ENCODE measurements at places on chromosomes 12 and 14.
A peak's percentile ranks its signal among the peaks of the same experiment; 100 is the strongest.

- DNase-seq = no peak
Observed at GRCh38 chr12:70759161-70759918, 122.1 kb upstream of the PTPRB start.

DNA sequence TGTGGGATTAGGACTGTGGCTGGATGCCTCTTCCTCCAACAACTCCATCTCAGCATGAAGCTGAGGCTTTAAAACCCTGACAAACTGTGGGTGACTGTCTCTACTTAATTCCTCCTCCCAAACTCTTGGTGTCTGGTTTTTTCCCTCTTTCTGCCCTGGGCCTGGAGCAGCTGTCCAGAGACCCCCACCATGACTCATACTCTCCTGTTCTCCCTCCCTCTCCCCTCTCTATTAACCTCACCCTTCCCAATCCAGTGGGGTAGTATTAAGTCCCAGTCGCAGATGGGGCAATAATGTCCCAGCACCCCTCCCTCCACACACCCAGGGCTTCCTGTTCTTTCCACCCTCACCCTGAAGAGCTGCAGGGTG lies 2.0 kb upstream of the DNAJC14 start:
- no peak for DNase-seq

GRCh38 chr14:99280066-99280731 lies 8.2 kb upstream of the BCL11B start:
- DNase-seq = no peak

- no peak for DNase-seq
Observed at GRCh38 chr12:103672401-103673119, 85.5 kb downstream of the STAB2 start.

GRCh38 chr12:108173160-108173559 lies 44.1 kb downstream of the WSCD2 start:
- DNase-seq = no peak

DNA sequence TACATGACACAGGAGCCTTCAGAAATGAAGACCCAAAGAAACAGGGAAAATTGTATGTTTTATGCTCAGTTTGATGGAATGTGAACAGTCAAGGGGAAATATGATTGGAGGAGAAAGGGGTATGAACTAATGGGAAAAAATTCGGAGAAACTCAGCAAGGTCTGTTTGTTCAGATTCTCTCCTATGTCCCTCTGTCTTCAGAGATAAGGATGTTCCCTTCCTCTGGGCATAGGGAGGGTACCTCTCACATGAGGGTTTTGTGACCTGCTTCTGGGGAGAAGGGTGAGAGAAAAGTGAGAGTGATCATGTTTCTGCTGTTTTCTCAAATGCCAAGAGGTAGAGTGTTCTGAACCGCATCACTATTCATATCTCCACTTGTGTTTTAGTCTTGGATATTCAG lies 26.6 kb upstream of the LIMA1 start:
- DNase-seq = peak; percentile 59

GRCh38 chr14:104322531-104323366 lies 184.4 kb downstream of the KIF26A start:
- DNase-seq = no peak

GRCh38 chr12:129002427-129002826 lies 149.1 kb downstream of the GLT1D1 start:
- DNase-seq = no peak

DNA sequence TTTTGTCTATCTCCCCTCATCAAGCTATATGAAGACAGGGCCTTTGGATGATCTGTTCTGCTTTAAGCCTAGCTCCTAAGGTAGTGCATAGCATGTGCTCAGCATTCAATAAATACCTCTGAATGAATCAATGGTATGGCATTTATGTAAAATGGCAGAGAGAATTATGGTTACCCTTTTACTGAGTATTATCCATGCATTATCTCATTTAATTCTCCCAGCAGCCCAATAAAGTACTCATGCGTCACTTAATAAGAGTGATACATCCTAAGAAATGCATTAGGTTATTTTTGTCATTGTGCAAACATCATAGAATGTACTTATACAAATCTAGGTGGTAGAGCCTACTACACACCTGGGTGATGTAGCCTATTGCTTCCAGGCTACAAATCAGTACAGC lies 269.7 kb downstream of the KSR2 start:
- DNase-seq = no peak

- DNase-seq = no peak
Observed at GRCh38 chr12:12098691-12099015, 27.9 kb downstream of the BCL2L14 start.

GRCh38 chr14:99169776-99170356 lies 102.1 kb downstream of the BCL11B start:
- DNase-seq = no peak

- peak; percentile 70 for DNase-seq
Observed at GRCh38 chr14:21498540-21499526, 12.3 kb downstream of the METTL3 start.

- no peak for DNase-seq
Observed at GRCh38 chr14:31060253-31060875, 34.2 kb upstream of the STRN3 start.

DNA sequence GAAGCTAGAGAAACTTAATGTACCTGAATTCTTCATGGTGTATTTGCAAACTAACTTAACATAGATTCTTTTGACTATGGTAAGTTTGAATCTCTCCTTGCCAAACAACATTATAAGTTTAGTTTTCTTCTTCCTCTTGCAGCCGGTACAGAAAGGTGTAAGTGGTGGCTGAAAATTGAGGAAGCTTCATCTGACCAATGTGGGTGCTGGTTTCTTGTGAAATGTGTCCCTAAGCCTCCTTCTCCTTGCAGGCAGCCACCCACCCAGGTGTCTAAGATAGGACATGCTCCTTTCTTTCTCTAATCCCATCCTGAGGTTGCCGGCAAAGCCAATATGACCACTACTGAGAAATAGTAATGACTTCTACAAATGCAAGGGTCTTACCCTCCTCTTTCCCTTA lies 20.6 kb downstream of the GSG1 start:
- no peak for DNase-seq

DNA sequence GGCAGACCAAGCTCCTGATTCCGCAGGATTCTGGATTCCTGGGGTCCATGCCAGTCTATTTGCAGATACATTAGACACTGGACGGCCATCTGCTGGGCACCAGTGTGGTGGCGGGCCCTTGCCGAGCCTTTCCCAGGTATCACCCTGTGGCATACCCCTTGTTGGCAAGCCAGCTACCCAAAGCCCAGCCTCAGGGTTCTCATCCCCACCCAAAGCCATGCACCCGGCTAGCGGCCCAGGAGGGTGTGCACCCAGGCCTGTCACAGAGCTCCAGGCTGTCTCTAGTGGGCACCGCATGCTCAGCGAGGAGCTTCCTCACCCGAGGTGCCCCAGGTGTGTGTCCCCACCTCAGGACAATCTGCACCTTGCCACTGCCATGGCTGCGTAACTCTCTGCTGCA lies 13.7 kb downstream of the MMAB start:
- DNase-seq = no peak

GRCh38 chr12:47722941-47723631 lies 2.2 kb downstream of the ENDOU start:
- DNase-seq = no peak

DNA sequence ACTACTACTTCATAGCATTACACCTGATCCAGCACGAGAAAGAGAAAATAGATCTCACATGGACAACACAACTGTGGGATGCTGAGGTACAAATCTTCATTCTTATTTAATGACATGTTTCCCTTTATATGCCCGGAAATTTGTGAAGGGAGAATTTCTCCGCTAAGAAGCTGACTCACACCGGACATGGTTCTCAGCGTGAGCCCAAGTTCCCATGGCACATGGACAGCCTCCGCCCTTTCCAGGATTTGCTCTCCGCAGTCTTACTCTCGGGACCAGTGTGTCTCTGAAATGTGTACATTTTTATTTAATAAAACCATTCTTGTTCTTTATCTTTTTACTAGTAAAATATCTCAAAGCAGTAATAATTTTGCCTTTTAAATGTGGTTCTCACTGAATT lies 1154.8 kb downstream of the TMEM121 start:
- DNase-seq = no peak

- no peak for DNase-seq
Observed at GRCh38 chr12:92365333-92365732, 219.7 kb upstream of the BTG1 start.

DNA sequence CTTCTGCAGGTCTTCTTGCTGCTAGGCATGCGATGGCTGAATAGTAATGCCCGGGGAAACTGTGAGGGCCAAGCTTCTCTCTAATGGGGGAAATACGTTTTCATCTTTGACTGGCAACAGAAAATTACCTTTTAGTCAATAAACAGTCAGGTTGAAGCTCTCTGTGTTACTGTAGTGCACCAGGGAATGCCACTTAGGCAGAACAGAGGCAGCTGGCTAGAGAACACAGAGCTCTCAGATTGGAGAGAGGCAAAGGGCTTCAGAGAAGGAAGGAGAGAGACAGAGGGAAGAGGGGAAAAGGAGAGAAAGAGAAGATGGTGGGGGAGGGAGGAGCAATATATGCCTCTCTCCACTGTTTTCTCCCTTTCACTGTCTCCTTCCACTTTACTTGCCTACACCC lies 6.7 kb downstream of the HSD17B6 start:
- DNase-seq = no peak

GRCh38 chr14:103071544-103072251 lies 12.3 kb upstream of the LBHD2 start:
- DNase-seq = no peak

- DNase-seq = no peak
Observed at GRCh38 chr12:117034701-117035151, 64.5 kb downstream of the TESC start.

- no peak for DNase-seq
Observed at GRCh38 chr12:6091786-6092566, 32.5 kb downstream of the VWF start.

DNA sequence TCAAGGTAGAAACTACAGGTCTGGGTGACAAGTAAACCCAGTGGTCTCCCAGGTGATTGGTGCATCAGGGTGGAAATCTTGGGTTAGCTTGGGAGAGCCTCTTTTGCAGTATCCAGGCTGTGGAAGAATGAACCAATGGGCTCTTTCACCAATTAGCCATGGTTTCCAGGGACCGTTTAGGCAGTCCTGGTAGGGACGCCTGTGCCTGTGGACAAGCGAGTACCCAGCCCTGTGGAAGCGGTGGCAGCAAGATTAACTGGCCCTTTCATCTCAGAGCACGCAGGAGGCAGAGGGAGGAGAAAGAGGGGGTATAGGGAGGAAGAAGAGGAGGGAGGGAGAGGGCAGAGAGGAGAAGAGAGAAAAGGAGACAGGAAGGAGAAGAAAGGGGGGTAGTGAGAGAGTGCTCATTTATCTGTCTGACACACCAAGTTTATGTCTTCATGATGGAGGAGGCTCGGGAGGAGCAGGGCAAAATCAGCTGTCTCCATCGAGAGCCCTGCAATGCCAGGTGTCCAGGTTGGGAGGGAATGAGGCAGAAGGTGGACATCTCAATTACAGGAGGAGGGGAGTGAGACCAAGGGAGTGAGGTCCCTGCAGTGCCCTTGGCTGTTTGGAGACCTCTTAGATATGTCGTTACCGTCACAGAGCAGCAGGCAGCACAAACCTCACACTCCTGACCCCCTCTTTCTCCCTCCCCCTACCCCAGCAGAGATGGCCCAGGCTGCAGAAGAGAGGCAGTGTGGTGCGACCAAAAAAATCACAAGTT lies 4.6 kb upstream of the ZDHHC22 start:
- DNase-seq = no peak

DNA sequence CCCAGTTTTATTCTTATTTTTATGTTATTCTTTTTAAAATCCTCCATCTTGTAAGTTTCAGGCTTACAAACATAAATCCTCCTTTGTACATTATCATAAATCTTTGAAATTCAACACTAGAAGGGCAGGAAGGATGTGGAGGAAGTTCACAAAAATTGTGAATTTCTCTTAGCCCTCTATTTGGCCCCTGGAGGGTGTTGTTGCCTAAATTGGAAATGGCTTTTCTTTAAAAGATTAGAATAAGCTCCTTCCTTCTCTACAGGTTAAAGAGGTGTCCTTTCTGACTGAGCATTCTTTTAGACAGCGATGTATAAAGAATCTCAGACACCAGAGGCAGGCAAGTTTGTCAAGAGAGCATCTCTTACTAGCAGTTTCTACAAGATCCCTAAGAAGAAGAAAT lies 391.7 kb upstream of the OR4E1 start:
- DNase-seq = no peak

GRCh38 chr14:100862277-100862676 lies 36.4 kb downstream of the MEG3 start:
- no peak for DNase-seq

- no peak for DNase-seq
Observed at GRCh38 chr12:53613821-53614220, 12.4 kb downstream of the ATF7 start.

GRCh38 chr12:47084172-47084571 lies 4.4 kb upstream of the AMIGO2 start:
- no peak for DNase-seq

DNA sequence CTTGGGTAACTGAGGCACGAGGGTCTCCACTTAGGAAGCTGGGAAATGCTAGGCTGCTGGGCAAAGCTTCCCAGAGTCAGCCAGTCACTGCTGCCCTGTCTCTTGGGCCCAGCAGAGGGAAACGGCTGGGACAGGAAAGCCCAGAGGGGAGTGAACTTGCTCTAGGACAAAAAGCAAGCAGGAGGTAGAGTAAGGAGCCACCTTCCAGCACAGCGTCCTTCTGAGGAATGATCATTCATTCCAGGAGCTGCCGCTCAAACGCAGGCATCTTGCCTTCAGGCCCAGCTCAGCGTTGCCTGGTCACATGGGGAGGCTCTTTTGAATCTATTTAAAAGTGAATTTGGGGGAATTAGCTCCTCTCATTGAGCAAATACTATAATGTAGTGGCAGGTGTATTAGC lies 118.6 kb downstream of the CRACR2A start:
- DNase-seq = no peak

DNA sequence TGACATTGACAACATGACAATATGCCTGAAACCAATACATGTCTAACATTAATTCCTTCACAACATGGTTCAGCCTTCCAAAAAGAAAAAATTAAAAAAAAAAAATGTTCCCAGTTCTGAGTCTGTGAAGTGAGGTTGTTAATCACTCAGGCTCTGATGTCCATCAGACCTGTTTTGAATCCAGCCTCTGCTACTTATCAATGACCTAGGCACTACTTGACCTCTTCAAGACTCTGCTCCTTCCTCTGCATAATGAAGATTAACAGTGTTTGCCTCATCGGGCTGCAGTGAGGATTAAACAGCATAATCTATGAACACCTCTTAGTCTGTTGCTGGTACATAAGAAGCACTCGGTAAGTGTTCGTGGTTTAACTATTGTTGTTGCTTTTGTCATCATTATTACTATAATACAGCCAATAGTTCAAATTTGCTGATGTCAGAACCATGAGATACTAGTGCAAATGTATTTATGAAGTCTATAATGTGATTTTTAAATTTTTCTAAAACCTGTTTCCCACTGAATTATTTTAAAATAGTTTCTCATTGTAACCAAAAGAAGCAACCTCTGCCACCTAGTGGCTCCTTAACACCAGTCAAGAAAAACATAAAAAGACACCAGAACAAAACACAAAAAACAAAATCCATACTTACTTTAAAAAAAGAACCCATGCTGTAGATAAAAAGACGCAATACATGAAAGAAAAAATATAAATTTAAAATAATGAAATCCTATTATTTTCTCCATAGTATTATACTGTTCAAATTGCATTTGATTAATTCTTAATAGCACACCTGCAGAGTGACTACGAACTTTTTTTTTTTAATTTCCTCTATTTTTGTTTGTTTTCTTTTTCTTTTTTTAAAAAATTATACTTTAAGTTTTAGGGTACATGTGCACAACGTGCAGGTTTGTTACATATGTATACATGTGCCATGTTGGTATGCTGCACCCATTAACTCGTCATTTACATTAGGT lies 20.3 kb upstream of the TMX1 start:
- DNase-seq = peak; percentile 22

GRCh38 chr12:123533672-123534643 lies at the start of gene RILPL1:
TSS of gene RILPL1 (minus strand) at chr12:123533719. CDS start at chr12:123533482, 237 bp downstream.
- peak; percentile 52 for DNase-seq

All from OCI-M1 (cell line).